ENCODE measurements at places on chromosomes 6 and 20. TPM values are rescaled to one million over a fixed set of nuclear protein-coding genes. Genes with fewer than 3 reads are reported as not detected.

Gene OR2B6
- polyA plus RNA-seq = not detected

GRCh38 chr20:45461225-45461624 lies 8.3 kb upstream of the WFDC2 start:
- no peaks in the 10 kb centered on the region for H3K4me1 ChIP-seq
- H3K27ac ChIP-seq = no peak overlapping the region
- H3K27me3 ChIP-seq = peaks cover 15% of the 10 kb centered on the region
- H3K4me3 ChIP-seq = no peak overlapping the region
- no peaks in the 10 kb centered on the region for H3K36me3 ChIP-seq

DNA sequence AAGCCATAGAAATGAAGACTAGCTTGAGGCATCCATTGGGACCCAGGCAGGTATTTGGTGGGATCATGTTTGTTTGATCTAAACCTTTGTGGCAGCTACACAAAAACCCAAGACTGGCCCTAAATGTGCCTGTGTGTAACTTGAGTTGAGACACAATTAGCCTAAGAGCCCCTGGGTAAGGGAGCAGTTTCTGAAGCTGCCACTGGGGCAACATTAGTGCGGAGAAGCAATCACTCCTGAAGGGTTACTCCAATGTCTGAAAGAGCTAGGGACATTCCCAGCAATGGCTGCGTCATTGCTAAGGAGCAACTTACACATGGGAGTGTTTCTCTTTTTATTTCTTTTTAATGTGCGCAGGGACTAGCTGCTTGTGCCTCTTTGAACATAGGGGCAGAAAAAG lies 67.9 kb upstream of the EEF1E1 start:
- H3K36me3 ChIP-seq = no peaks in the 10 kb centered on the region
- H3K27ac ChIP-seq = no peak overlapping the region
- H3K27me3 ChIP-seq = no peaks in the 10 kb centered on the region

Gene SCRT2
- not detected for polyA plus RNA-seq

DNA sequence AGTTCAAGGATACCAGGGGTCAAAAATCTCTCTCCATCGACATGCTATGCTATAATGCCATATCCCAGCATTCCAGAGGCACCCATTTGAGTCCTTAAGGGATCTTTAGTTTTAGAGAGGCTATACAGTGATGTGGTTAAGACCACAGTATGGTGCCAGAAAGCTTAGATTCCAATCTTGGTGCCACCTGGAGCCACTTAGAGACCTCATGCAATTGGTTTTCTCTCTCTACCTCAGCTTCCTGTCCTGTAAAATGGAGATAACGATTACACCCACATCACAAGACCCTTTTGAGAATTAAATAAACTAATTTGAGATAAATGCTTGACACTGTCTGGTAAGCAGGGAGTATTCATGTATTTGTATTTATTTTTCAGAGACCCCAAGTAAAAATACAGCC lies 39.0 kb downstream of the PLAGL1 start:
- H3K27me3 ChIP-seq = no peaks in the 10 kb centered on the region
- no peaks in the 10 kb centered on the region for H3K4me1 ChIP-seq
- peaks cover 3% of the 10 kb centered on the region for H3K36me3 ChIP-seq
- H3K4me3 ChIP-seq = no peak overlapping the region
- no peak for DNase-seq
